ENCODE measurements at places on chromosomes 1 and 21.

DNA sequence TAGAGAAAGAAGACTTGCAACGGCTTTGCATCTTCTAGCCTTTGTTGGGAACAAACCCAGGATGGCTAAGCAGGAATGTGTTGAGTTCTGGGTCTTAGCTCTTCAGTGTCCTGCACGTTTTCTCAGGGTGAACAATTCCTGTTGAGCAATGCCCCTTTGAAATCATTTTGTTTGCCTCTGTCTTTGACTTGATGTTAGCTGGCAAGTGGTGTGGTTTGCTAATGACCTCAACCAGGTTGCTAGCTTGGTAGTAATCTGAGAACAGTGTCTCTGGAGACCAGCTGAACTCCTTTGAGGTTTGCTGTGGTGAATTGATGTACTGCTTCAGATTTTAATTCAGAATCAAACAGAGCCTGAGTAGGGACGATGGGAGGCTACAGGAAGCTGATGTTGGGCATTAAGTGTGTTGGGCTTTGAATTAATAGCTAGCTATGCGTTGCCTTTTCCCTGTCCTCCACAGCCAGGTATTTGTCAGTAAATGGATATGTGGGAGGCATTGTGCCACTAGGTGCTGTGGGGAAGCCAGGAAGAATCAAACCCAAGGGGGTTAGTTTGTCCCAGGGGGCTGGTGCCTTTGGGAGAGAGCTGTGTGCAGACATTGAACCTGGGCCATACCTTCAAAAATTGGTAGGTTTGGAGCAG lies 23.3 kb upstream of the SRSF10 start:
- no peak for DNase-seq

DNA sequence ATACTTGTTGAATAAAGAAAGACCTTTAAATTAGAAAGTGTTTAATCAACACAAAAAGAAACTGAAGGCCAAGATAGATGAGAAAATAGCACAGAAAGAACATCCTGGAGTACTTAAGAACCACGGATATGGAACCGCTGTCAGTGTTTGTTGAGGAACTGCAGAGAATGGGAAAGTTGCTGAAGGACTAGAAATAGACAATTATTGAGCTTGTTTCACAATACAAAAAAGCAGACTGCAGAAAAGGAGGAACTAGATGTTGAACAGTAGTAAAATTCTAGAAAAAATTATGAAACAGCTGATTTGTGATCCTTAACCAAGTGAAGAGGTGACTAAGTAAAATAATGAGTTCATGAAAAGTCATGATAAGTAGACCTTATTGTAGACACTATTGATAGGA lies 29.7 kb downstream of the MYSM1 start:
- DNase-seq: no peak

DNA sequence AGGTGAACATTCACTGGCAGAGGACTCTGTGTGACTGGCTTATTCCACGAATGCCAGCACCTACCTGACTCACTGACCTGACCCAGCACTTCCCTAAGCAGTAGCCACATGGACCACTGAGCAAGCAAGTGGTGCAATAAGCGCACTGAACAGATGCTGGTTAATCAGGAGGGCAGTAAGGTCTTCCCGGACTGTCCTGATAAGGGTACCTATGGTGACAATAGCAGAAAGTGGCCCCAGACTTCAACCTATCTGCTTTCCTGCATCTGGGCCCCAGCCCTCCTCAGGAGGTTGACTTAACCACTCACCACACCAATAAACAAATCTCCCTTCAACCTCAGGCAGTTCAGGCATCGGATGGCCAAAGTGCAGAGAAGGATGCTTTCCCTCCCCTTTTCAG lies 65.7 kb downstream of the SETD4 start:
- DNase-seq: no peak

GRCh38 chr1:46019348-46019747 lies 113.1 kb downstream of the PIK3R3 start:
- DNase-seq: no peak

DNA sequence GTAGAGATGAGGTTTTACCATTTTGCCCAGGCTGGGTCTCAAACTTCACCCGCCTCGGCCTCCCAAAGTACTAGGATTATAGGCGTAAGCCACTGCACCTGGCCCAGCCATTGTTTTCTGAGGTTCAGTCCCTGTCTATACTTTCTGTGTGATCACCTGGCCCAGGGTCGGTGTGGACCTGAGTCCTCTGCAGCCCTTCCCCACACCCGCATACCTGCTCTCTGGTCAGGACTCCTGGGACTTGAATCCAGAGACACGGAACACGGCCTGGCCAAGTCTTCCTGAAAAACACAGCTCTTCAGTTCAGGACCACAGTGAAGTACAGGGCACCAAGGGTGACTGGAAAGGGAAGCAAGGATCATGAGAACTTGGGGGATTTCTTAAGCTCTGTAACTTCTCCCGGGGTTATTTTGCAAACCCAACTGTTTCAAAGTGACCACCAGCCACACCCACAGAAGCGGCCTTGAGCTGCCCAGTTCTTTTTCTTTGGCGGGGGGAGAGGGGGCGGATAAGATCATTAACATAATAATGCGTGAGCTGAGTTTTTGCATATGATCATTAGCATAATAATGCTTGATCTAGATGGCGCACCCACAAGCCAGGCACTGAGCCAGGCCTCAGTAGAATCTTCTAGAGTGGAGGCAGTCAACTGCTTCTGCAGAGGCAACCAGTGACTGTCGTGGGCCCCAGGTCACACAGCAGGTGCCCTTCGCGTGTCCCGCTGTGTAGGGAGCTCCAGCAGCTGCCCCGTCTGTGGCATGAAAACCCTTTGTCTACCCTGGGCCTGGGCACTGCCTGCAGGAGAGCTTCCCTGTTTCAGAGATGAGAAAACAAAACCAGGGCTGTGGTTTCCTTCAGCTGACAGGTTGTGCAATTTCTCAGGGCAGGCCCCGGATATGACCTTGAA lies 1.7 kb upstream of the NADK start:
- peak; percentile 72 for DNase-seq

DNA sequence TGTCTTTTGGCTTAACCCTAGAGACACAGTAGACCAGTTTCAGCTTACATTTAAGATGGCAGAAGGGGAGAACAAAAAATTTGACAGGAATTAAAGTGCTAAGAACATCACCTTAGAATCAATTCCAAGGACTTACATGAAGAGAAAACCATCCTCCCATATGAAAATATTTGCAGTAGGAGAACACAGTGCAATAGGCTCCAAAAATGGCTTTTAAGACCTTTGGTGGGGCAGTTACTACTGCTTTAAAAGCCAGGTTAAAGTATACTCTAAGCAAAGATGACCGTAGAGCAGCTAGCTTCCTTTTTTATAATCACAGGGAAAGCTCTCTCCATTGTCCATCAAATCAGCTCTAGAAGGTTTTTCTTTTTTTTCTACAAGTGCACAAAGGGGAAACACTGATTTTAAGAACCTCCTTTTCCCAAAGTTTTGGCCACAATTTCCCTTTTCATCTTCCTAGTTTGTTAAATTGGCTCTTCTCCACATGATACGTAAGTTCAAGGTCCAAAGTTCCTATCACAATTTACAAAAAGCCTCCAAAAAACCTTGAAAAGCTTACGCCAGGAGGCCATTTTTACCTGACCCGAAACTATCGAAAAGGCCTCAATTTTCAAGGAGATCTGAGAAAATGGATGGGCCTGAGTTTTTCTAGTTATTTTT lies 3.3 kb downstream of the TXNIP start:
- no peak for DNase-seq

GRCh38 chr21:25558123-25558522 lies 49.2 kb downstream of the MRPL39 start:
- DNase-seq: no peak
